Kidney (tissue), 22 donors: ENCODE measurements at places on chromosomes 11 and 22. TPM values are rescaled to one million over a fixed set of nuclear protein-coding genes. Genes with fewer than 3 reads are reported as not detected.

DNA sequence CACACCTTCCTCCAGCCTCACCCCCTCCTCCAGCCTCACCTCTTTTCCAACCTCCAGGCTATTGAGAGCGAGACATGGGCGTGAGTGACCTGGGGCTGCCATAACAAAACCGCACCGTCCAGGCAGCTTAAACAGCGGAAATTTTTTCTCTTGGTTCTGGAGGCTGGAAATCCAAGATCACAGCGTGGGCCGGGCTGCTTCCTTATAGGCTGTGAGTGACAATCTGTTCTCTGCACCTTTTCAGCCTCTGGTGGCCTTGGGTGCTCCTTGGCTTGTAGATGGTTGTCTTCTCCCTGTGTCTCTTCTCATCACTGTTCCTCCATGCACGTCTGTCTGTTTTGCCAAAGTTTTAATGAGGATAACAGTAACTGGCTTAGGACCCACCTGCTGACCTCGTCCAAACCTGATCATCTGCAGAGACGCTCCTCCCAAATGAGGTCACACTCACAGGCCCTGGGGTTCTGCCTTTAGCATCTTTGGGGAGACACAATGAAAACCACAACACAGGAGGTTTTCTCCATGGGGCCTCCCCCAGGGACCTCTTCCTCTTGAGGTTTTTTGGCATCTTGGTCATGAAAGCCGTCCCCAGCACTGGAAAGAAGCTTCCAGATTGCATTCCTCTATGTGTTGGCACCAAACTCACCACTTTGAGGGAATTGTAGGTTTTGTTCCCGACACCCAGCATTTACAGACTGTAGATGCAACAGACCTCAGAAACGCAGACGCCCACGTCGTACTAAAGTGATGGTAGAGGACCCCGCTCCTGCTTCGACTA is 878.1 kb downstream of the BRD1 start:
- no peaks in the 10 kb centered on the region for H3K27me3 ChIP-seq
- H3K4me3 ChIP-seq: no peak overlapping the region
- H3K36me3 ChIP-seq: no peaks in the 10 kb centered on the region
- no peak for DNase-seq
- H3K4me1 ChIP-seq: no peaks in the 10 kb centered on the region

- no peak overlapping the region for H3K4me3 ChIP-seq
- H3K4me1 ChIP-seq: peaks cover 10% of the 10 kb centered on the region
- H3K36me3 ChIP-seq: no peaks in the 10 kb centered on the region
- DNase-seq: no peak
- no peak overlapping the region for H3K27ac ChIP-seq
Measured at GRCh38 chr11:111573821-111574249, 28.4 kb upstream of the SIK2 start.

DCDC1 gene
- total RNA-seq: 6.6 TPM

PRR14L gene
- 45.3 TPM for total RNA-seq

- no peak overlapping the region for H3K4me3 ChIP-seq
- no peak overlapping the region for H3K27ac ChIP-seq
- peaks cover 12% of the 10 kb centered on the region for H3K4me1 ChIP-seq
- no peaks in the 10 kb centered on the region for H3K27me3 ChIP-seq
- no peak for DNase-seq
Measured at GRCh38 chr11:67608486-67608885, 1.8 kb downstream of the NDUFV1 start.
